ENCODE measurements at places on chromosomes 16 and 17. TPM values are rescaled to one million over a fixed set of nuclear protein-coding genes. Genes with fewer than 3 reads are reported as not detected.

DNA sequence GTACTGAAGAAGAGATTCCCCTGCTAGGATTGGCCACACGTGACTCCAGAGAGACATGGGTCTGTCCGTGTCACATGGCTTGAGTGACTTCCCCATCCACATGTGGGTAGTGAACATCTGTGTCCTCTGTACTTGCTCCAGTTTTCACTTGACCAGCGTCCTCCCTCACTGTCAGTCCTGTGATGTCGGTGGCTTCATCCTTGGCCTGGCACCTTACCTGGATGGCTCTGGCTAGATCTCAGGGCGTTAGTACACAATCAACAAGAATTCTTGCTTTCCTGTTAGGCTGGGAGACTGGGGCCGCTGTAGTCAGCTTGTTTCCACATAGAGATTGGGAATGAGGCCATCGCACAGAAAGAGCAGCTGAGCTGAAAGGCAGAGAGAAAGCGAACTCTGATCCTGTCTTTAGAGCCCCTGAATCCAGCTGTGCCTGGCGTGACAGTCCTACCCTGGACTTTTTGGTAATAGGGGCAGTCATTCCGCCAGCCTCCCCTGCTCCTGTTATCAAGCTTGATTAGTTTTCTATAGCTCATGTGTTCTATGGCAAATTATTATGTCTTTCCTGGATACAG lies 227.3 kb downstream of the SNX29 start:
- no peak for DNase-seq

Gene C1QTNF1
- total RNA-seq: not detected

DNA sequence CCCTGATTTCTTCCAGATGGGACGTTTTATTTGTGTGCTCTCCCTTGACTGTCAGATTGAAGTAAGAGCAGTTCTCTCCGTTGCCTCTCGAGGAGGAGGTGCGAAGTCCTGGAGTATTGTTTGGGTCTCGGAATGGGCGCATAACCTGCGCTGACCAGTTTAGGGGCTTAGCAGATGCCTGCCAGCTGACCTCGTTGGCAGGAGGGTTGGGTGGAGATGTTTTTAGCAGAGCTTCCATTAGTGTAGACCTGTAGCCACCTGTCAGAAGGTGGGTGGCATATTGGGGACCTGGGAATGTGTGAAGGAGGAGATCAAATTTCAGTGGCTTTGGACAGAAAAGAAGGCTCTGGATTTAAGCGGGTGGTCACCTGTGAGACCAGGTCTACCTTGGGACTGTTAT lies 3.6 kb downstream of the RASD1 start:
- DNase-seq: no peak

- no peak for DNase-seq
These were observed 23.6 kb downstream of the TMEM204 start for GRCh38 chr16:1557074-1557473.

DNA sequence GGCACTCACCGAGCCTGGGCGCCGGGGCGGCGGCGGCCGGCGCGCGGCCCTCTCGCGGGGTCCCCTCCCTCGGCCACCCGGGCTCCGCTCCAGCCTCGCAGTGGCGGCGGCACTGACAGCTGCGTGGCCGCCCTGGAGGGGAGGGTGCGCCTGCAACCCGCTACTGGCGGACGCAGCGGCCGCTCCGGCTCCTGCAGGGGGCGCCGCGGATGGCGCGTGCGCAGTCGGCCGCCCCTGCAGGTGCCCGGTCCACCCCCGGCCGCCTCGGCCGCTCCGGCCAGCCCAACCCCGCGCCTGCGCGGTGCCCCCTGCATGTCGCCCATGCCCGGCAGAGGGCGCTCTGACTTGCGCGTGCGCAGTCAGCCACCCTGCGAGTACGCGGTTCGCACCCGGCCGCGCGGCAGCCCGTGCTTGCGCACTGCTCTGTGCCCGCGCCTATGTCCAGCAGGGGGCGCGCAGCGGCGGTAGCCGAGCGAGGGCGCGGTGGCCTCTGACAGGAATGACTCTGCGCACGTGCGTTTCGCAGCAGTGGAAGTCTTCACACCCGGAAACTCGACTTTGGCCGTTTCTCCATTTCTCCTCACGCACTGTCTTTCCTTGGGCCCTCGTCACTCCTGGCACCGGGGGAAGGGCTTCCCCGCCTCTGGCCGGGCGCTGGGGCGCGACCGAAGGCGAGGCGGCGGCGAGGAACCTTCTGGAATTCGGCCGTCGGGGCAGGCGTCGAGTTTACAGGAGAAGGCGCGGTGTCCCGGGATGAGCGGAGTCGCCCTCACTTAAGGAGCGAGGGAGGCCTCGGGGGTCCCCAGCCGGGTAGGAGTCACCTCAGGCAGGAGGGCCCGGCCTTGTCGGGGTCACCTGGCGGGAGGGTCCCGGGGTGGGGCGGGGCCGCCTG lies at the start of gene ABCA3:
ABCA3 (minus strand) TSS at position 165 of the 892 bp plus-strand sequence. CDS start 14,262 bp downstream, outside the sequence.
- peak; percentile 98 for DNase-seq

DNA sequence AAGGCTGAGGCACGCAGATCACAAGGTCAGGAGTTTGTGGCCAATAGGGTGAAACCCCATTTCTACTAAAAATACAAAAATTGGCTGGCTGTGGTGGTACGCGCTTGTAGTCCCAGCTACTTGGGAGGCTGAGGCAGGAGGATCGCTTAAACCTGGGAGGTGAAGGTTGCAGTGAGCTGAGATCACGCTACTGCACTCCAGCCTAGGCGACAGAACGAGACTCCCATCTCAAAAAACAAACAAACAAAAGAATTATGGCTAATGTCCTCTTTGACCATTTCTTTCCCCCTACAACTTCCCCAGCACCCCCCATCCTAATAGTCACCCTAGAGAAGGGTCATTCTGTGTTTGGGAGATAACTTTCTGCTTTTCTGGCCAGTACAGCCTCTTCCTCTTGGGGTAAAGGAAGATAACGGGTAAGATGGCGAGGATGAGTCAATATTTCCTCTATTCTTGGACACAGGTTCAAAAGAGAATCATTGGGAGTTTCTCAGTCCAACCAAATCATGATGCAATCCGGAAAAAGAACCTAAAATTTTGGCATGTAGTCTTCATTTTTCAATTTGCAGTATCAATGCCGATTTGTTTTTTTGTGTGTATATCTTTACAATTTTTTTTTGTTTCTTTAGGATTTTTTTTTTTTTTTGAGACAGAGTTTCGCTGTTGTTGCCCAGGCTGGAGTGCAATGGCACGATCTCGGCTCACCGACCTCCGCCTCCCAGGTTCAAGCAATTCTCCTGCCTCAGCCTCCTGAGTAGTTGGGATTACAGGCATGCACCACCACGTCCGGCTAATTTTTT lies 107.6 kb upstream of the MED13 start:
- DNase-seq: no peak

- no peak for DNase-seq
These were observed 7.7 kb upstream of the TMEM92 start for GRCh38 chr17:50266384-50267073.

DNA sequence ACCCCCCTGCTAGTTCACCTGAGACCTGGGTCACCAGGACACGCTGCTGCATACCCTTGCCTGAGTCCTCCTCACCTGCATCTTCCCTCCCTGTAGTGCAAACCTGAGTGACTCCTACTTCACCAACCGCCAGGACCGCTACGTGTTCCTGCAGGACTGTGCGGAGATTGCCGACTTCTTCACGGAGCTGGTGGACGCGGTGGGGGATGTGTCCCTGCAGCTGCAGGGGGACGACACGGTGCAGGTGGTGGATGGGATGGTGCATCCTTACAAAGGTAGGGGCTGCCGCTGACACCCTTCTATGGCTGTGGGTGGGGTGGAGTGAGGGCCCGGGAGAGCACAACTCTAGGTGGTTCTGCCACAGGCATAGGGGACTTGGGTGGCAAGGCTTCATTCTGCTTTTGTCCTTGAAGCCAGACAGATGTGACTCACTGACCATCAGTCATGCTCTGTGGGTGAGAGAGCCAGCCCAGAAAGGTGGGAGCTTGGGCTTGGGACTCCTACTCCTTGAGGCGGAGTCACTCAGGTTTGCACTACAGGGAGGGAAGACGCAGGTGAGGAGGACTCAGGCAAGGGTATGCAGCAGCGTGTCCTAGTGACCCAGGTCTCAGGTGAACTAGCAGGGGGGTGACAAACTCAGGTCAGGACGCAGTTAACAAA lies 22.3 kb downstream of the PGS1 start:
- DNase-seq: no peak

Gene RUNDC3A
- 0.48 TPM for total RNA-seq

GRCh38 chr16:85365120-85365519 lies 248.0 kb upstream of the GSE1 start:
- DNase-seq: no peak

DNA sequence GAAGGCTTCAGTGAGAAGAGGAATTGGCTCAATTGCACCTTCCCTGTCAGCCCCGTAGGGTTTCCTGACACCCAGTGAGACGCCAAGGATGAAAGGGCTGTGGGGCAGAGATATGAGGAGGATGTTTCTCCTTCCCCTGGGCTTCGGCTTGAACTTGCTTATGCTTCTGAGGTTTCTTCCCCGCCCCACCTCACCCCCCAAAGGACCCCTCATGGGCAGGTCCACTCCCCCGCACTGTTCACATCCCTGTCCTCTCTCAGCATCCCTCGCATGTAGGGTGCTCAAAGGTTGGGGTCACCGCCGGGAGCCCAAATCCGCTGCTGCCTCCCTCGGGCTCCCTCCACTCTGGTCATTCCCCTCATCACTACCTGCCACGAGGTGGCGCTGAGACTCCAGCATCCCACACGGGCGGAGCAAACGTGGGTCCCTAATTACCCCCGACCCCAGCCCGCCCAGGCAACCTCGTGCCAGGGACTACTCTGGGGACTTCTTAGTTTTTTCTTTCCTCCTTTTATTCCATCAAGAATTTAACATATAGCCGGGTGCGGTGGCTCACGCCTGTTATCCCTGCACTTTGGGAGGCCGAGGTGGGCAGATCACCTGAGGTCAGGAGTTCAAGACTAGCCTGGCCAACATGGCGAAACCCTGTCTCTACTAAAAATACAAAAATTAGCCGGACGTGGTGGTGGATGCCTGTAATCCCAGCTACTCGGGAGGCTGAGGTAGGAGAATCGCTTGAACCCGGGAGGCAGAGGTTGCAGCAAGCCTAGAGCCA lies 3.3 kb upstream of the TRARG1 start:
- peak; percentile 71 for DNase-seq

DNA sequence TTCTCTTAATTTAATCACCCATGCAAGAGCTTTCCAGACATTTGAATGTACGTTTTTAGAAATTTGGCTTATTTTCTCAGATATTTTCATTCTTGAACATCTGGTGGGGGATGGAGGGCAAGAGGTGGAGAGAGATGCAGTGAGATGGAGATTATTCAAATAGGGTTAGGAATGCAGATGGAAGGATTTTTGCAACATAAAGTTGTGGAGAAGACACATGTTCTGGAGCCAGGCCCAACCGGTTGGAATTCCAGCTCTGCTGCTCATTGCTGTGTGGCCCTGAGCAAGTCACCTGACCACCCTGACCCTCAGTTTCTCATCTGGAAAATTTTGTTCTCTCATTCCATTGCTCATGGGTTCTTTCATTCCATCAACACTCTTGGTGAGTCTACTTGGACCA lies 66.9 kb downstream of the IRX3 start:
- no peak for DNase-seq

Gene TBC1D28
- total RNA-seq: not detected

Gene MMP28
- total RNA-seq: 1.1 TPM

DNA sequence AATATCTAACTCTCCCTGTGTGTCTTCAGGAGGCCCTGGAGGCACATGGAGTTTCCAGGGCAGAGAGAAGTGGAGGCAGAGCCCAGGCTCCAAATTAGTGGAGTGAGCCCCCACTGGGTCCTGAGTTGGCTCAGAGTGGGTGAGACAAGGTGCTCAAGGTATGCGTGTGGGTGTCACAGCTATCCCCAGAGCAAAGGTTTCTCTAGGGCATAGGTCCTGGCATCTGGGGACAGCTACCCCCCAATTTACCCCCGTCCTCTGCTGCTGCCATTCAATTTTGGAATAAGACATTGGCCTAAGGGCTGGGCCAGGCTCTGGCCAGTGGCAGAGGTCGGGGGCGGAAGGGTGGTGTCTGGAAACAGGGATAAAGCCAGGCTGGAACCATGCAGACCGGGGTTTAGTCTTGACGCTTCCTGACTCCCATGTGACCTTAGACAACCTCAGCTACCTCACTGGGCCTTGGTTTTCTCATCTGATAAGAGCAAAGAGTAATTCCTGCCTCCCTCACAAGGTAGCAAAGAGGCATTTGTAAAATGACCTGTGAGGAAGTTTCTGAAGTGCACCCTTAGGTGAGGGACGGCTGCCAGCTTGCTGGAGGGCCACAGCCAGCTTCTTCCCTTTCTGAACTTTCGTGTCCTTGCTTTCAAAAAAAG lies 78.2 kb upstream of the TMEM97 start:
- DNase-seq: no peak

DNA sequence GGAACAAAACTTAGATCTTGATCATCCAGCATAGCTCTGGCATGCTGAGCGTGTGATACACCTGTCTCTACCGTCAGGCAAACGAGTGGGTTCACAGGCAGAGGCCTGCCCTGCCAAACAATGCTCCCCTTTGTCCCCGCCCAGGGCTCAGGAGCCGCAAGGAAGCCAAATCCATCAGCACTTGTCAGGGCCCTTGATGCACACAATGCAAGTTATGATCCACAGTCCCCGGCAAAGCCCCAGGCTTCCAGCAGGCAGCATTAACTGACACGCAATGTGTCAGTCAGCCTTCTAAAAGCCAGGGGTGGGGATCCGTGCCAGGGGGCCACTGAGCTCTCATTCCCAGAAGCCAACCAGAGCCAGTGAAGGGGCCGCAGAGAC lies 460.9 kb downstream of the SLC39A11 start:
- no peak for DNase-seq

- DNase-seq: no peak
These were observed 94.6 kb downstream of the CMIP start for GRCh38 chr16:81539009-81539758.

Gene PIK3R5
- 364 TPM for total RNA-seq

GRCh38 chr16:85539084-85539483 lies 74.0 kb upstream of the GSE1 start:
- no peak for DNase-seq

DNA sequence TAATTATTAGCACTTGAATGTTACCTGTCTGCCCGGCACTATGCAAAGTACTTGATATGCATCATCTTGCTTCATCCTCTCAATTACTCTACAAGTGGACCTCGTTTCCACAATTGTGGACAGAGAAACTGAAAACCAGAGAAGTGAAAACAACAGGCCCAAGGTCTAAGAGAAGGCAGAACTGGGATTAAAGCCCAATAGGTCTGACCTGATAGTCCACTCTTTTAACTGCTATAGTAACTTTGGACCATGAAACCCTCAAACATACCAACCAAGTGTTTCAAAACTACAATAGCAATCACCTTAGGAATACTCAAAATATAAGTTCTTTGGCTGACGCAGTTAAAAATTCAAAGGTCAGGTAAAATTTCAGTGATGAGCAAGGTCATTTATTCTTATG lies 7.3 kb downstream of the STAT3 start:
- DNase-seq: no peak

Gene ZFPM1
- total RNA-seq: 71.0 TPM

- DNase-seq: no peak
These were observed 5.6 kb upstream of the SPATA20 start for GRCh38 chr17:50541402-50541715.

Gene SYCE1L
- 14.4 TPM for total RNA-seq

DNA sequence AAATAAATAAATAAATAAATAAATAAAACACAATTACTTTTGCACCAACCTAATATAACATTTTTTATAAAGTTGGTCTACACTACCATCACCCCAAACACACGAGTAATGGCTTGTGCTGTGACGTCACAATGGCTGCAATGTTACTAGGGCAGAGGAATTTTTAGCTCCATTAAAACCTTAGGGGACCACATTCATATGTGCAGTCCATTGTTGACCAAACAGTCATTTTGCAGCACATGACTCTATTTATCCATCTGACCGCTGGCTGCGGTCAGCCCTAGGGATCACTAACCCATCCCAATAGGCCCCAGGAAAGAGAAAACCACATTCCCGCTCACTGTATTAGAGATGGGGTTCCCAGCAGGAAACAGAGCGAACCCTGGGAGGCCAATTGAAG lies 9.6 kb downstream of the CDH5 start:
- no peak for DNase-seq

GRCh38 chr17:4913994-4914393 lies 11.1 kb upstream of the CHRNE start:
- no peak for DNase-seq

Data from natural killer cell (primary cell).